Tibial nerve (tissue), 4 donors: ENCODE measurements at places on chromosomes 16 and 17. TPM values are rescaled to one million over a fixed set of nuclear protein-coding genes. Genes with fewer than 3 reads are reported as not detected.

CLEC3A gene
- total RNA-seq, result not detected

DNA sequence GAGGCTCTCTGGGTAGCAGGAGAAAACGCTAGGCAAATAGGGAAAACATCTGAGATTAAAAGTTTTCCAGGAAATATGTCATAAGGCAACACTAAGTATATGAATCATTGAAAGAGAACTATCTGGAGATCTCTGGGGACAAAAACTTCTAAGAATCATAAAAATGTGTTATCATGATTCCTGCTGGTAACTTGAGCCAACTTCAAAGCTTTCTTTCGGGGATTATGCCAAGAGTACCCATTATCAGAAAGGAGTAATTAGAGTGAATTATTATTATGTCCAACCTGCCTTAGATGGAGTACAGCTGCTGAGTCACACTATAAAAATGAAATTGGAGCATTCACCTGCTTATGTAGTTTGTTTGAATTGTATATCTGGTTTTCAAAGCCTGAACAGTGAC is 488.5 kb upstream of the SOX9 start:
- no peak for DNase-seq
- no peaks in the 10 kb centered on the region for H3K27me3 ChIP-seq
- H3K27ac ChIP-seq, result no peak overlapping the region
- H3K36me3 ChIP-seq, result no peaks in the 10 kb centered on the region
- no peaks in the 10 kb centered on the region for H3K4me1 ChIP-seq

DNA sequence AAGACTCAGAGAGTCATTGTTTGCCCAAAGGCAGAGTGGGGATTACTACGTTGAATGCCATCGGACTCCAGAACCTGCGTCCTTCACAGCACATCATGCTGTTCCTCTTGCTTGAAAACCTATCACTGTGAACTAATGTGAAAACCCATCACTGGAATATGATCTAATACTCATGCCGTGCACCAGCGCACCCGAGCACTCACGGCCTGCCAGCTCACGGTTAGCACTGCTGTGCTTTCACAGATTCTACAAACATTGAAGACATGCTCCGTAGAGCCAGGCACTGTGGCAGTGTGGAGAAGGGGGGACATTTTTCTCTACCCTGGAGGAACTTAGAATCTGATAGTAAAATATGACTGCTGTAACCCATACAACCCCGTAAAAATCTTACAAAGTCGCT is 350.4 kb downstream of the C16orf95 start:
- no peak overlapping the region for H3K27ac ChIP-seq
- no peaks in the 10 kb centered on the region for H3K27me3 ChIP-seq
- no peaks in the 10 kb centered on the region for H3K36me3 ChIP-seq
- no peak overlapping the region for H3K4me3 ChIP-seq
- DNase-seq, result no peak
- H3K4me1 ChIP-seq, result no peaks in the 10 kb centered on the region

TANGO6 gene
- total RNA-seq, result 23.9 TPM

GGT6 gene
- total RNA-seq, result not detected
